Tongue (tissue), 3 donors: ENCODE measurements at places on chromosomes 7 and 10.

DNA sequence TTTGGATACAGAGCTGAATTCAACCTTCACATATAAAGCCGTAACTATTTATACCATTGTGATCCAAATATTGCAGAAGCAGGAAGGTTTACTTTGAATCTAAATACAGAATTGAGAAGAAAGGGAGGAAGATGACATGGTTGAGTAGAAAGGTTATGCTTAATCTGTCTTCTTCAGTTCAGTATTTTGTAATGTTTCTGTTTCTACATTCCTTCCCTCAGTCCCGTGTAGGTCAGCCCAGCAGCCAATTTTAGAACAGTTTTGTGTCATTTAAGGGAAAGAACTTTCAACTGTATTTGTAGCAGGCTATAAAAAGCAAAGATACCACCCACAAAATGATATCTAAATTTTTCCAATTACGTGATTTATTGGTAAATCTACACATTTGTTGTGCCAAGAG, 97.4 kb downstream of the CPED1 start:
- no peak for DNase-seq

DNA sequence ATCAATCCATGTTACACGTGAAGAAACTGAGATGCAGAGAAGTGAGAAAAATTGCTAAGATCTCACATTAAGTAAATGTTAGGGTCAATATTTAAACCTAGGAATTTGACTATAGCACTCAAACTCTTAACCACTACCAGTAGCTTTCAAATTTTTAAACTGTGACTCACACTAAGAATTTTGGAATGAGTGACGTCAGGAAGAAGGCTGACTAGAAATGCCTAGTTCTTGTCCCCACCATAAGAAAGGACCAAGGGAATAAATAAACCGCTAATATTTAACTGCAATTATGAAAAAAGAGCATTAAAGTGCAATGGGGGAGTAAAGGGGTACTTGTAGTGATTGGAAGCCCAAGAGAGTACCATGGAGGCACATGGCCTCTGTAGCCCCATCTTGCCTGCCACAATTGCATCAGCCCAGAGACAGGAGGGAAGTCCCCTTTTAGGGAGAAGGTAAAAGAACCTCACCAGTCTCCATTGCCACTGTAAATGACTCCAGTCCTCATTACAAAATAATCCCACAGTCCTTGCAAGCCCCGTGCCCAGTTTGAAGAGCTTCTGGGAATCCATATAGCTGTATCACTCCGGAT, 3.5 kb upstream of the AKR1B1 start:
- DNase-seq = no peak

GRCh38 chr10:110378006-110378405, 73.3 kb upstream of the SMNDC1 start:
- no peak for DNase-seq

DNA sequence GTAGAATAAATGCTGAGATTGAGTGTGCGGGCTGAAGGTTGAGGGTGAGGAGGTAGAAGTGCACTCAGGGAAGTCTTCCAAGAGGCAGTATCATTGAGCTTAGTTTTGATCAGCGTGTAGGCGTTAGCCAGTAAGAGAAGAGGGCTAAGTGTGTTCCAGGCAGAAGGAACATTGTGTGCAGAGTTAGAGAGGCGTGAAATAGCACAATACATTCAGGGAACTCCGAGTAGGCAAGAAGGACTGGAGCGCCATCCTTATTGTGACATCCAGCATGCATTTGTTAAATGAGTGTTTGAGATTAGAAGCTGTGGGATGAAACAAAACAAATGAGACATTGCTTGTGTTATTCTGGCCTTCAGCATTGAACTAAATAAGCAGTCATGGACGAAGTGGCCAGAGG, 140.9 kb upstream of the MKLN1 start:
- no peak for DNase-seq

- no peak for DNase-seq
Observed at GRCh38 chr10:18437486-18437885, 213.9 kb downstream of the NSUN6 start.
